Fibroblast of villous mesenchyme (primary cell): ENCODE measurements at places on chromosomes 6 and 20. TPM values are rescaled to one million over a fixed set of nuclear protein-coding genes. Genes with fewer than 3 reads are reported as not detected.

GRCh38 chr20:24443436-24443835, 26.0 kb upstream of the SYNDIG1 start:
- DNase-seq = no peak

- DNase-seq = no peak
Measured at GRCh38 chr6:131958542-131959470, 7.6 kb upstream of the CCN2 start.

Gene MANEA
- total RNA-seq = 8.7 and 19.9 TPM in 2 replicates

- peak; percentile 79 for DNase-seq
Measured at GRCh38 chr20:34922654-34923381, 32.8 kb downstream of the GSS start.

Gene OOEP
- under 0.01 and 0.32 TPM in 2 replicates for total RNA-seq

Gene ADAM33
- 44.8 and 53.1 TPM in 2 replicates for total RNA-seq
